ENCODE measurements at places on chromosomes 2 and 18.

DNA sequence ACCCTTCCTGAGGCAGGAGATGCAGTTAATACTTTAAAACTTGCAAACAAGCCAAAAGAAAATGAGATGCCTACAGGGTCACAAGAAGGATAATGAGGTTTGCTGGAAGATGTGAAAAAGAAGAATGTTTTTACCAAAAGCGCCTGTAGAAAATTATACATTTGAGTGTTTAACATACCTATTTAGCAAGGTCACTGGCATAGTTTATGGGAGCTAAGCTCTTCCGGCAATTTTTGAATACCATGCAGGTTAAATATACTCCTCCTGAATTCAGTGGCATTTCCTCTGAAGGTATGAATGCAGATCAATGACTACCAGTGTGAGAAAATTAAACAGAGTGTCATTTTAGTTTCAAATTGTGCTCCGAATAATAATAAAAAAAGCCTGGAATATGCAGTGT, 21.2 kb upstream of the MAP3K20 start:
- no peak for DNase-seq

DNA sequence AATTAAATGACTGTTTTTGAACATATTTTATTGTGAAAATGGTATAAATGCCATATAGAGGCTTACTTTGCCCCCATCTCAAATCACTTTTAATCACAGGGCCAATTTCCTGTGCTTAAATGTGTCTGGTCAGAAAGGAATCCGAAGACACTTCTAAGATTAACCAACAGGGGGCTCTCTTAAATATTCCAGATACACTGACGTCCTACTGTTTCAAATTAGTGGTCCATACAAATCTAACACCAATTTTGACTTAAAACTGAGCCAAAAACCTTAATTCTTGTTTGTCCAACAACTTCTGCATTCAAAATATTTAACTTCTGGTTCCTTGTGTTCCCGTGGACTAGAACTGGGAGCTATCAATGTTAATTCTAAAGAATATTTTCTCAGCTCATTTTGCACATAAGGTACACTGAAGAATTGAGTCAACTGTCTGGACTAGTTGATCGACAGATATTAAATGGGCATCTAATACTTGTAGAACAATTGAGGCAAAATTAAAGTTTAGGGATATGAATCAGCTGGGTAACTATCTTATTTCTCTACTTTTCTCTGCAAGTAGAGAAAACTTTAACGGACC, 557.5 kb downstream of the ARHGAP15 start:
- no peak for DNase-seq

GRCh38 chr2:66550826-66551225, 115.9 kb downstream of the MEIS1 start:
- no peak for DNase-seq

- DNase-seq, result no peak
Measured at GRCh38 chr2:54396798-54397197, 59.3 kb upstream of the SPTBN1 start.

- no peak for DNase-seq
Measured at GRCh38 chr18:41058351-41059125, 896.5 kb upstream of the PIK3C3 start.

GRCh38 chr2:217393585-217394032, 533.7 kb upstream of the TNP1 start:
- DNase-seq, result no peak

DNA sequence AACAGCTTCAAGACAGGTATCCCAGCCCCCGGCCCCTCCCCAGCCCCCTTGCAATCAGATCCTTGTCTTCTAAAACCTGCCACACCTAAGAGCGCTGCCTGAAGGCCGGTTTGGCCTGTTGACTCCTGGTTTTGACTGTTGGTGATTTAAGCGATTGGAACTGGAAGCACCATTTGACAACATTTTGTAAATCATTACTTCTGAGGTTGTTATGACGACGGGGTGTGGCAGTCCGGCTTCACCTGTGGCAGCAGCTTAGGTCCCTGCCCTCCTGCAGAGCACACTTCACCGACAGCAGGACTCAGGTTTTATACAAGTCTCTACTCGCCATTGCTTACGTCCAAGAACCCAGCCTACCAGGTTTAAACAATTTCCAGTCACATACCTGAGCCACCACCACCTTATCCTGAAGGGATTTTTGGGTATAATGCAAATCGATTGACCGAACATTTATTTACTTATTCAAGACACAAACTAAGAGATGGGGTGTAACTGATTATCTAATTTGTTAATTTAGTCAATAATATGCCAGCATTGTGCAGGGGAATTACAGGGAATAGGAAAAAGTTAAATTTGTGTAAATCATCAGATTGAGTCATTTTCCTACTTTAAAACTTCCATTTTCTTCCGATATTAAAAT, 707 bp upstream of the DGUOK start:
- no peak for DNase-seq

- DNase-seq, result no peak
Measured at GRCh38 chr2:239152239-239152915, 248.4 kb downstream of the HDAC4 start.

DNA sequence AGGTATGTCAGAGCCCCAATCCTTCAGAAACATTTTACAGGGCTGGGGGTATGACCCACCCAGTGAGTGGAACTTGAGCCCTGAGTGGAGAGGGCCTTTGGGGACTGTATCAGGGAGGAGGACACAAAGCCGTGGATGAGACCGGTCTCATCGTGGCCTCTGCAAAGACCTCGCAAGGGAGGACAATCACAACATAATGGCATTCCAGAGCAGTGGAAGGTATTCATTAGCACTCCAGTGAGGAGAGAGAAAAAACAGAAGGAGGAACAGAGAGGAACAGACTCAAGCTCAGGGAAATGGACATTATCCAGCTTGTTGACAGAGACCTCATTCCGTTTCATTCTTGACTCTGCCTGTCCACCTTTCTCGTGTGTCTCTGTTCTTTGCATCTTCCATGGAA, 38.8 kb upstream of the CTAGE1 start:
- DNase-seq, result no peak

DNA sequence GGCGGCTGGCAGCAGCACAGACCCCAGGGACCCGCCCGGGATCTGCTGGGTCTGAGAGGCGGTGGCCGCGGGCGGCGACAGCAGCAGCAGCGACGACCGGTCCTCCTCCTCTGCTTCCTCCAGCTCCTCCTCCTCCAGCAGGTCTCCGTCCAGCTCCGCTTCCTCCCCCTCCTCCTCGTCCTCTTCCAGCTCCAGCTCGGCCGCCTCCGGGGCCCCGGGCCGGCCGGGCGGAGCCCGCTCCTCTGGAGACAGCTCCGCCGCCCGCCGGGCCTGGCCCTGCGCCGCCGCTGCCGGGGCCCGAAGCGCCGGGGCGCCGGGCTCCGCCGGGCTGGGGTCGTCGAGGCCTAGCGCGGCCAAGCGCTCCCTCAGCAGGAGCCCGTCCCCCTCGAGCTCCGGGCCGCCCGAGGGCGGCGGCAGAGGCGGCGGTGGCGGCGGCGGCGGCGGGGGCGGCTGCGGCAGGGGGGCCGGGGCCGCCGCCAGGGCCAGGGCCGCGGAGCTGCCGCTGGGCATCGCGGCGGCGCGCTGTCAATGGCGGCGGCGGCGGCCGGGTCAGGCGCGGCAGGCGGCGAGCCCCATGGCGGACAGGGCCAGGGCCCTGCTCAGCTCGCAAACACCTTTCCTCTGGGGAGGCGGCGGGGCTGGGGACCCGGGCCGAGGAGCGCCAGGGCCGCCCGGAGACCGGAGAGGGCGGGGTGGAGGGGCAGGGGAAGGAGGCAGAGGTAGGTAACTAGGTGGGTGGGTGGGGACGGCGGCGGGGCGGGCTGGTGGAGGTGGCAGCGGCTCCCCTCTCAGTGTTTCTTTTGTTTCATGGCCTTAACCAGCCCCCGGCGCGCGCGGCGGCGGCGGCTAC, 445 bp downstream of the MEX3C start:
- no peak for DNase-seq

DNA sequence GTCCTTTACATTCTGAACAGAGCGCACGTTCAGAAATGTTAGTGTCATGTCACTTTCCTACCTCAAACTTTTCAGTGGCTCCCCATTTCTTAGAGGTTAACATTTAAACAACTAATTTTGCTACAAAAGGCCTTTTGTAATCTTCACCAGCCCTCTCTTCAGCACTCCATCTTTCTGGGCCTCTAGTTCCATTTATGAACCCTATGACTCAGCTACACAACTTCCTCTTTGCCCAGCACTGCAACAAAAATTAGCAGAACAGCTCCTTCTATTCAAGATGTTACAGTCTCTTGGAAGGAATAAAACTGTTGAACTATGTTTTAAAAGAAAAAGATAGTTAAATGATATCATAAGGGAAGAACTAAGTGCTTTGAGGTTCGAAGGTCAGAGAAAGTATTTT, 139.9 kb downstream of the VWC2L start:
- no peak for DNase-seq

GRCh38 chr2:190582736-190583506, 48.4 kb upstream of the NEMP2 start:
- DNase-seq, result no peak

DNA sequence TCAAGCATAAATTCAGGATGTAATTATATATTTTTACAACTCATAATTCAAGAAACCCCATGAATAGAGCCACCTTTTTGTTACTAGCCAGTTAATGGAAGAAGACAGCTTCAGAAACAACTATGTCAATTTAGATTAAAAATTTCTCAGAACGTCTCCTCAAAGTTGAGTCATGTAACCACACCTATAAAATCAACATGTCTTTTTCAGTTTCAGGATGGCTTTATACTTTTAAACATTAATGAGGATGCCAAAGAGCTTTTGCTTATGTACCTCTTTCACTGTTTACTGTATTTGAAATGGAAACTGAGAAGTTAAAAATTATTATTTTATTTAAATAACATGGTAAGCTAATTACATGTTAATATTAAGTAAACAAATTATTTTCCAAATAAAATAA, 280.1 kb downstream of the PTH2R start:
- no peak for DNase-seq

DNA sequence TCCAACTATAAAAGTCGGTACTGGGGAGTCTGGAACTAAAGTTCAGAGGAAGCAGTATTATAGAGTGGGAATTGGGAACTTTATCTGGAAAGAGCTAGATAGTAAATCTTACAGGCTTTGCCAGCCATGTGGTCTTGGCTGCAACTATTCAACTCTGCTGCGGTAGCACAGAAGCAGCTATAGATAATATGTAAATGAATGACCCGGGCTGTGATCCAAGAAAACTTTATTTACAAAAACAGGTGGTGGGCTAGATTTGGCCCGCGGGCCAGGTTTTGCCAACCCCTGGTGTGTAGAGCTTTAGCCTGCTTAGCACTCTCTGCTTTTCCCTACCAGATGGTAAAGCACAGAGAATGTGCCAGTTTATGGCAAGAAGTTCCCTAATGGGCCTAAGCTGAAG, 70.8 kb downstream of the TNP1 start:
- DNase-seq, result no peak

GRCh38 chr2:227862741-227863588, 8.5 kb upstream of the DAW1 start:
- DNase-seq, result no peak

GRCh38 chr2:127143841-127144782, 37.2 kb upstream of the BIN1 start:
- DNase-seq, result no peak

DNA sequence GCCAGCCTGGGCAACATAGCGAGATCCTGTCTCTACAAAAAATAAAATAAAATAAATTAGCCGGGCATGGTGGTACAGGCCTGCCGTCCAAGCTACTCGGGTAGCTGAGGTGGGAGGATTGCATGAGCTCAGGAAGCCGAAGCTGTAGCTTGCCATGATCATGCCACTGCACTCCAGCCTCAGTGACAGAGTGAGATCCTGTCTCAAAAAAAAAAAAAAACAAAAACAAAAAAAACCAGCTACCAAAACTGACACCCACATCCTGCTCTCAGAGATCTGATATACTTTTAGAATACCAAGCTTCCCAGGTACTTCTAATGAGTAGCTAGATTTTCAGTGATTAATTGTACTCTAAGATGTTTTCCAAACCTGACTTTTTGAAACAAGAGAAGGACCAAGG, 74.0 kb downstream of the TTC27 start:
- no peak for DNase-seq

DNA sequence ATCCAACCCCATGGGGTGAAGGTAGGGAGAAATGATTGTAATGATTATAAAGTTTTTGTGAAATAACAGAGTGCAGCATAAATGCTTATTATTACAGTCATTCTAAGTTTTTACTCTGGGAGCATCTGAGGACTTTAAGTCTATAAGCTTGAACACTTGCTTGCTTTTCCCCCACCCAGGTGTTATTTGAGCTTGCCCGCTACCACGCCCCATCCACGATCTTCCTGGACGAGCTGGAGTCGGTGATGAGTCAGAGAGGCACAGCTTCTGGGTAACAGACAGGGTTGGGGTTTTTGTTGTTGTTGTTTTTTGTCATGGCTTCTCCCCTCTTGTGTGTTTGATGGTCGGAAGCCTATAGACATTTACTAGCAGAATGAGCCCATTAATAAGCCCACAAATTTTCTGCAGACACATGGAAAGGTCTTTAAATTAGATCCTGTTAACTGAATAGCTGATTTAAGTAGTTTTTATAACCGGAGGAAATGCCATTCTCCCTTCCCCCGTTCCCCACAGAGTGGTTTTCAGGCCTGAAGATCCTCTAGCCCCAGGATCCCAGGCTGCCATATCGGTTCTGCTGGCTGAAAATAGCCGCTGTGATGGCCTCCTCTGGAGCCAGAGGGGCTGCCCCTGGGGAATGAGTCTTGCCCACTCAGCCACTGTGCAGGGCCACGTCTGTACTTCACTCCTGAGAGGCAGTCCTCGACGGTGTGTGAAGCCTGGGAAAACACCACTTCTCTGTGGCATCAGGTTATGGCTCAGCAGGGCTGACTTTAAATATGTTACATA, 39.9 kb upstream of the ELOA2 start:
- no peak for DNase-seq

DNA sequence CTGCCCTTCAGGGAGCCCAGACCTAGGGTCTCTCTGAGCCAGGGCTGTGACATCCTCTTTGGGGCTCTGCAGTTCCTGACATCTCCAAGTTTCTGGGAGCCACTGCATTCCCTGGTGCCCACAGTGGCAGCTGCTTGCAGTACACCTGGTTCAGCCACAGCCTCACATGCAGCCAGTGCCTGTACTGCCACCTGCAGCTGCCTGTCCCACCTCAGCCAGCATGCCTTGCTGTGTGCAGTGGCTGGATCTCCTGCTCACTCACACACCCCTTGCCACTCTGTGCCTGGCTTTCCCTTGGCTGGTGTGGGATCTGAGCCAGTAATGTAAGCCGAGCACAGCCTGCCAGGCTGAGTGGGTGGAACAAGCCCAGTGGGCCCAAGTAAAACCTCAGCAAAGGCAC, 1288.7 kb downstream of the CNTNAP5 start:
- DNase-seq, result no peak

DNA sequence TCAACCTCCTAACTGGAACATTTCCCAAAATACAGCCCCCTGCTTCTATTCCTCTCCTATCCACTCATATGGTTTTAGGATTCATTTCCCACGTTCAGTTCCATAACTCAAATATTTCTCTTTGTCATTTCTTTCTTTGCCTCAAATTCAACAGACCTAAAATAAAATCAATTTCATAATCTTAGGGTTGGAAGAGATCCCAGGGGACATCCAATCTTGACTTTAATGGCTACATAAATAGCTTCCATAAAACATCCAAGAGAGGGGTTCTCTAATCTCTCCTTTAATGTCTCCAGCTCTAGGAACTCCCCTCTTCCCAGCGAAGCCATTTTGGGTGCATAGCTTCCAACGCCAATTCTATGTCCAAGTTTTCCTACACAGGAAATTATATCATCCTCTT, 33.8 kb downstream of the RBKS start:
- DNase-seq, result no peak

- no peak for DNase-seq
Measured at GRCh38 chr2:104768694-104769093, 85.2 kb upstream of the POU3F3 start.

Data from thoracic aorta (tissue), 2 donors.